ENCODE measurements at places on chromosomes 6 and 20.

- DNase-seq = no peak
Measured at GRCh38 chr6:34057790-34058189, 88.1 kb downstream of the GRM4 start.

DNA sequence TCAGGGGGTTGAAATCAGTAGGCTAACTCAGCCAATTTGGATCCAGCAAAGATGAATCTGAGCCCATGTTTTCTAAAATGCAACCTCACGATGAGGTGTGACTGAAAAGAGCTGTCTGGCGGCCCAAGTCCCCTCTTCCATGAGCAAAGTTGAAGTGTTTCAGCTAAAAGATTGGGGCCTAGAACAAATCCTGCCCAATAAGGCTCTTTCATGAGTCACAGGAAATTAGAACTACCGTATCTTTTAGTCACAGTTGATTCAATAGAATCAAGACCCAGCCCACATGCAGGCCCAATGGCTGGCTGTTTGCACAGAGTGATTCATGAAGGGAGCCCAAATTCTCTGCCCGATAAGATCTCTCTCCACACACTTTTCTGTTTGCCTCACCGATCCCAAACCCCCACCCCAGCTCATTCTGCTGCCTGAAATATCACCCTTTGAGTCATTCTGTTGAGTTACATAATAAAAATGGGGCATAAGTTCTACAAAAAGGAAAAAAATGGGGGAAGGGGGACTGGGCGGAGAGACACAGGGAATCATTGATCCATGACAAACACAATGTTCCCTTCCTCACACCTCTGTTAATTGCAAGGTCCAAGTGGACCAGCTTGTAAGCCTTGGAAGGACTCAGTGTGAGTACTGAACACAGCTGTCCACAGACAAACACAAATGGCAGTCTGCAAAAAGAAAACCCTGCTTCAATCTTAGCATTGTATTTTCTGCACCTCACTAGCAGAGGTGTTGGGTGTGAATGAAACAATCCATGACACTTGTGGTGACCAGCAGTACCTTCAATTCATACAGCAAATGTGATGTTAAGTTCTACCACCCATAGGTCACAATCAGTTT lies 13.8 kb downstream of the FOXQ1 start:
- no peak for DNase-seq

DNA sequence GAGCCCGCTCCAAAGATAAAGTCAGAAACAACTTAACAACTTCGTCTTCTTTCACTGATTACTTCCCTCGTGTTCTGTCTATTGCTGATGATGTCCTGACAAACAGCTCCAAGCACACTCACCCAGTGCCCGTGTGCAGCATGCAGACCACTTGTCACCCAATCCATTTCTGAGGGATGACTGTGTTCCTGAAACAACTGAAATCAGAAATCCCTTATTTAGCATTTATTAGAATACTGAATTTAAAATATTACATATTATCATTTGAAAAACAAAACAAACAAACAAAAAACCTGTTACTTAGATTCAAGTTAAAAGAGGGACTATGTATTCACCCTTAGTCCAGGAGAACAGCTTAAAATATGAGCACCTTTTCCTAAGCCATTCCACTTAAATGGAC lies 223.7 kb upstream of the QKI start:
- DNase-seq = no peak

DNA sequence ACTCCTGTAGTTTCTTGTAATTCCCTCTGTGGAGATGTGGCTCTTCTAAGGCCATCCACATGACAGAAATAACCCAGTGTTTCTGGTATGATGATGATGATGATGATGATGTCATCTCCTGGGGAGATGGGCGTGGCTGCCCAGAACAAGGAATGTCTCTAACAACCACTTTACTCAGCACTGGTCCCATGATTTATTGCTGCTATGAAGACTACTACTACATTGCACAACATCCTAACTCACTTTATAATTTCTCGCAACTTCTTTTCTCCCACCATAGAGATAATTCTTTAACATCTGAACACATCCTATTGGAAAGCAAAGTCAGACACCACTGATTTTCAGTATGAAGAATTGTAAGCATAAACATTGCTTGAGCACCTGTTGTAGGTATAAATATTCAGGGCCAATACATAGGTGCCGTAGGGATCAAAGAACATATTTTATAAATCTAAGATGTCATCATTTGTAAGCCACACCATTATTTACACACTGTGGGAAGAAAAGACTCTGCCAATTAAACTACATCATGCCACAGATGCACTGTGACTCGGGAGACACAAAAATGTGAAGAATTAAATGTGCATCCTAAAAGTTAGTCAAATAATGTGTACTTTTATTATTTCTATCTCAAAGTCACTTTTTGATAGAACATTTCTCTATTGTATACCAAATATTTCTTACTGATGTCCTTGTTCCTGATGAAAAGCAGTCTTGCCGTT lies 6.4 kb downstream of the TPMT start:
- DNase-seq = no peak

- DNase-seq = no peak
Measured at GRCh38 chr6:53273370-53273769, 75.4 kb downstream of the ELOVL5 start.

DNA sequence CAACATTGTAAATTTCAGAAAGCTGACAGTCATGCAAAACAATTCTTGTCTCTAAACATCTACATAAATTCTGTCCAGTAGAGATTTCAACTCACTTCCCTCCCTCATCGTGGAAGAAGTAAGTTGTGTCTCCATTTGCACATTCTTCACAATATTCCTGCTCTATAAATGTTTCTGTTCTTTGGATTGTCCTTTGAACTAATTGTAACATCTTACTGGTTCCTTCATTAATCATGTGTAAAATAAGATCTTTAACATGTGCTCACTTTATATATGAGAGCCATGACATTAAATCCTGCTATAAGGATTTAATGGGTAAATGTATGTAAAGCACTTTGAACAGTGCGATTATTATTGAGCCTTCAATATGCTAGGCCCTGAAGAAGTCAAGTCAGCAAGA lies 7.0 kb upstream of the LTV1 start:
- no peak for DNase-seq

DNA sequence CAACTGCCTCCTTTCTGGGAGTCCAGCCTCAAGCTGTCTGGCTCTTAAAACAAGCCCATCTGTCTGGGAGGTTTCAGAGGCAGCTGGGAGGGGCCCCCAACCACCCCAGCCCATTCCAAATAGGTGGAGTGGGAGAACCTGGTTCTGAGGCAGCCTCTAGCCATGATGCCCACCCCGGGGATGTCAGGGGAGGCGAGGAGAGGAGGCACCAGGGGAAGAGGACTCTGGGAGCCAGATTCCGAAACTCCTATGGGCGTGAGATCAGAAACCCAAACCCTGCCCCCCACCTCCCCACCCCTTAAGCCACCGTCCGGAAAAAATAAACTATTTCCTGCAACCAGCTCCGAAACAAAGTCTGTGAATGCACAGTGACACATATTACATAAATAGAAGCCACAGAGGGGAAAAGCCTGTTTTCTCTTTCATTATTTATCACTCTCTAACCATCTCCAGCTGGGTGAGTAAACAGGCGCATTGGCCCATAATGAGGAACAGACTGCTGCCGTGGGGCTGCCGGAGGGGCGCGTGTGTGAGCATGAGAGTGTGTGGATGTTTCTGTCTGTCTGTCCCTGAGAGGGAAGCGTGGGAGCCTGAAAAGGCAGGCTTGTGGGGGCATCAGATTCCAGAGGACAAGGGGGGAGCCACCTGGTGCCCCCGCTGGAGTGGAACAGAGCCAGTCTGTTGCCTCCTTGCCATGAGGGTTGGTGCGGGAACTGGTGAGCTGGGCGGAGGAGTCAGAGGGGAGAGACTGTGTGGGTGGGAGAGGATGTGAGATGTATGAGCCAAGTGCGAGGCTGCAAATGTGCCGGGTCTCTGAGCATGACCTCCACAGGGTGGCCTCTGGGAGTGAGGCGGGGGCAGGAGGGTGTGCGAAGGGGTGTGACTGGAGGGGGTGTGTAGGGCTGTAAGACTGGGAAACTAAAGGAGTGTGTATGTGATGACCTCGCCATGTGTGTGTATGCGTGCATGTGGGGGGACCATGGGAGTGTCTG lies 14.3 kb upstream of the FOXP4 start:
- no peak for DNase-seq

DNA sequence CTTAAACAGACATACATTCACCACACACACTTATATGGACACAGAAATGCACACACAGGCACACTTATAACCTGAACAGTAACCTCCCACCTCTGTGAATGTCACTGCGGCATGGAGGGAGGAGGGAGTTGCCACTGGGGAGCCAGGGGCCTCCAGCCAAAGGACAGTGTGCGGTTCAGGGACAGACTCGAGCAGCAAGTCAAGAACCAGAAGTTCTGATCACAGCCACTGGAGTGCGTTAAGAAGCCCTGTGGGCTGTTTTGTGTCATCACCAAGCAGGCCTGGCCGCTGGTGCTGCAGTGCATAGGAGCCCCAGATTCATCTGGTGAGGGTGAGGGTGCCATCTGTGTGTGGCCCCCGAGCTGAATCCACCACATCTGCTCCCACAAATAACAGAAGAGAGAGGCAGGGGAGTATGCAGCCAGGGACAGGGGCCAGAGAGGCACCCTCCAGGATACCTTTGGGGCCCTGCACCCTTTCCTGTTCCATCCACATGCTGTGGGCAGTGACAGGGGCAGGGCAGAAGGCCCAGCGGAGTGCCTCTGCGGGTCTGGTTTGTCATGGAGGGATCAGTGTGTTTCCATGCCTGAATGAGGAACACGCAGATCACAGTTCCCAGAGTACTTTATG lies 20.3 kb downstream of the SYNDIG1 start:
- no peak for DNase-seq
